ENCODE measurements at places on chromosomes 2 and 18.

DNA sequence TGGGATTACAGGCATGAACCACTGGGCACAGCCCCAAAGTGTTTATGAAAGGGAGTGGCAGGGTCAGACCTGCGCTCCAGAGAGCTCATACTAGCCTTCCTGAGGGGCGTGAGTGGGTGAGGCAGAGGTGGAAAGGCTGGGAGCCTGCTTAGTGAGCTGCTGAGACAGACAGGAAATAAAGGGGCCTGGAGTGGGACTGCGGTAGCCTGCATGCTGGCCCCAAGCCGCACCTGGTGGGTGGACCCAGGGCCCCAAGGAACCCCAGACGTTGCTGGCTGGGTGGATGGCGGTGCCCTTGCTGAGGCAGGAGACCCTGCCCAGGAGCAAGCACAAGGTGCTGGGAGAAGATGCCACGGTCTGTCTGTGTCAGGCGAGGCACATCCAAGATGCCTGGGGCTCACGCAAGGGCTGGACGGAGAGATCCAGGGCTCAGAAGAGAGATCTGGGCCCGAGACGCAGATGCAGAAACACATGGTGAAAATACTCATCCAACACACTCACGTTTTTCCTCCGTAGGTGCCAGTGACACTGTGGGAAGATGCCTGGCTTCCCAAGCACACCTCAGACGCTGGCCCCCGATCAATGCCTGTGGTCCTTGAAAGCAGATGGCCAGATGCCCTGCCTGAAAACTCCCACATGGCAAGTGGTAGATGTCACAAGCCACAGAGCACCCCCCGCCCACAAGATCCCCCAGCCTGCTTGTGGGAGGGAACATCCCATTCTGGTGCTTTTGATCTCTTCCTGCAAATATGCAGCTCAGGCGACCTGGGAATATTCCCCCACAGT, 151.1 kb downstream of the GLI2 start:
- DNase-seq, result no peak

- DNase-seq, result no peak
Observed at GRCh38 chr2:151262629-151263028, 966 bp upstream of the RBM43 start.

- no peak for DNase-seq
Observed at GRCh38 chr2:98026927-98027522, 31.3 kb upstream of the TMEM131 start.

DNA sequence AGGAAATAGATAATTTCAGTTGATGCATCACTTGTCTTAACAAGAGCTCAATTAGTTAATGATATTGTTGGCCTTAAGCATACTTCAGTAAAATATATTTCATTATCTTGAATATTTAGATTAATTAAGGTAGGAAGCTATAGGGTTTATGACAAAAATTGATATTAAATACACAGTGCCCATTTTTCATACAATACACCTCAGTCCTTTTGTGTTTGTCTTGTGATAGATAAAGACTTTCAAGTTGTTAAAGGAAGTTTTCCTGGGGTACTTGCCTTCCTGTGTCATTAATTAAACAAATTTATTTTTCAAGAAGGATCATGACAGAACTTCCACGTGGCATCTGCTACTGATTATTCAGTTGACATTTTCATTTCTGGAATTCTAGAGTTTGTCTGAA, 420.5 kb downstream of the MTX2 start:
- DNase-seq, result no peak

GRCh38 chr2:62687636-62688035, 17.9 kb upstream of the EHBP1 start:
- DNase-seq, result no peak

- DNase-seq, result no peak
Observed at GRCh38 chr2:38215522-38215921, 139.6 kb upstream of the CYP1B1 start.

- DNase-seq, result no peak
Observed at GRCh38 chr2:109260886-109261700, 132.1 kb downstream of the SH3RF3 start.

- DNase-seq, result no peak
Observed at GRCh38 chr18:321865-322467, 54.1 kb upstream of the THOC1 start.

DNA sequence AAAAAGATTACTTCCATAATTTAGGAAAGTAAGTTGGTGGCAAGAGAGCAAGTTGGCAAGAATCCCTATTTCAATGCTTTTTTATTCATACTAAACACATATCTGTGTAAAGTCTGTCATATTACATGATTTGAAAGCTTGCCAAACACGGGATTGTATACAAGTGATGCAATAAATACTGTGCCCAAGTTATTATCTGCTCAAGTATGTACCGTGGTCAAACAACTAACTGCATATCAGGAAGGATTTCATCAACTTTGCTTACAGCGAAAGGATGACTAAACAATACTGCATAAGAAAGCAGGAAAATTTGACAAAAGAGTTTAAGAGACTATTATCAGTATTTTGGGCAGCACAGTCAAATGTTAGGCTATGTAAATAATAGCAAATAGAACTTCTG, 69.6 kb upstream of the SCN1A start:
- DNase-seq, result no peak

DNA sequence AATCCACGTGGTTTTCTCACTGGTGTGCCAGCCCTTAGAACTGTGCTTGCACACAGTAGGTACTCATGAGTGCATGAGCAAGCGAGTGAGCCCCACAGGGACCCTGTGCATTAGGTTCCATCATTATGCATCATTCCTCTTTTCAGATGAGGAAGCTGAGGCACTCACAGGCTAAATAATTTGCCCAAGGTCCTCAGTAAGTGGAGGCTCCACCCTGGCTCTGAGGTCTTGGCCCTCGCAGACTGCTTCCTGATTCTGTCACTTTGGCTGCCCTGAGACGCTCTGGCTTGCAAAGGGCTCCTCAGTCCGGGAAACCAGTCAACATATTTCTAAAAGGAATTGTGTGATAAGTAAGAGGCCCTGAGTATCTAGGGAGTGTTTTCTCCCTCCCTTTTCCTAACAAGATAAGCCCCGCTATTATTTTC, 71.7 kb downstream of the IL1R2 start:
- DNase-seq, result no peak

DNA sequence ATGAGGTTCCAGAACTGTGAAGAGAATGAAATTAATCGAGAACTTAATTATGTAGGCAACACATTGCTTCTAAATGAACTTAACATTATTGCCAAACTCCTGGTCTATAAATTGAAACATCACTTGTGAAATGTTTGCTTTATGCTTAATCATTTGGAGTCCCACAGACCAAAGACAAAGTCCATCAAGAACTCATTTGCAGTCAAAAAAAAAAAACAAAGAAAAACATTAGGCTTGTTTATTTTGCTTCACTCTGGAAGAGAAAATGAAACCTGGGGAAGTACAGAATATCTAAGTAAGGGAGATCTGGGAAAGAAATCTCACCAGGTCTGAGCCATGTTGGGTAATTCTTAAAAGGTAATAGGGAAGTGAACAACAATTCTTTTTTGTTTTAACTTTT, 1363.5 kb upstream of the DDX18 start:
- no peak for DNase-seq

DNA sequence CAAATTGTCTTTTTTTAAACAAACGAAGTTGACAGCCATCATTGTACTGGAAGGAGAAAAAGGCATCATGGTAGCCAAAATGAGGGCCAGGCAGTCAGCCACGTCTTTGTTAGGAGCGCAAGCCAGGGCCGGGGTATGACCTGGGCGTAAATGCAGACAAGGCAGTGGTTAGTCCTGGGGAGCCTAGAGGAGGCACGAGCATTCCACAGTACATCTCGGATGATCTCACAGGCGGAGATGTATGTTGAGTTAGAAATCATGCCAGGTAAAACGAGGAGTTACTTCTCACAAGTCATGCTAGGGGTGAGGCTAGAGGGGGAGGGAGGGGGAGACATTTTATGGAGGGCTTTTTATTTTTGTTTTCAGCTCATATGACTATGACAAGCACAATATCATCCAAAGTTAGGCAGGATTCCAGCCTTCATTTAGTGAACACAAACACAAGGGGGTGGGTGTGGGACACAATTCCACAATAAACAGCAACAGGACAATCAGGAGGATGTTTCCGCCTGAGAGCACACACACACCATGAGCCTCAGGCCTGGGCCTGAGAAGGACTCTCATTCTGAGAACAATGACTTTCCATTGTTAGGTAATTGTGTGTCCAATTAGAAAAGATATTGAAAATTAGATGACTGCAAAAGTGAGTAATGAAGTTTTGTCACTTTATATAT, 64.4 kb upstream of the PGAP1 start:
- no peak for DNase-seq

DNA sequence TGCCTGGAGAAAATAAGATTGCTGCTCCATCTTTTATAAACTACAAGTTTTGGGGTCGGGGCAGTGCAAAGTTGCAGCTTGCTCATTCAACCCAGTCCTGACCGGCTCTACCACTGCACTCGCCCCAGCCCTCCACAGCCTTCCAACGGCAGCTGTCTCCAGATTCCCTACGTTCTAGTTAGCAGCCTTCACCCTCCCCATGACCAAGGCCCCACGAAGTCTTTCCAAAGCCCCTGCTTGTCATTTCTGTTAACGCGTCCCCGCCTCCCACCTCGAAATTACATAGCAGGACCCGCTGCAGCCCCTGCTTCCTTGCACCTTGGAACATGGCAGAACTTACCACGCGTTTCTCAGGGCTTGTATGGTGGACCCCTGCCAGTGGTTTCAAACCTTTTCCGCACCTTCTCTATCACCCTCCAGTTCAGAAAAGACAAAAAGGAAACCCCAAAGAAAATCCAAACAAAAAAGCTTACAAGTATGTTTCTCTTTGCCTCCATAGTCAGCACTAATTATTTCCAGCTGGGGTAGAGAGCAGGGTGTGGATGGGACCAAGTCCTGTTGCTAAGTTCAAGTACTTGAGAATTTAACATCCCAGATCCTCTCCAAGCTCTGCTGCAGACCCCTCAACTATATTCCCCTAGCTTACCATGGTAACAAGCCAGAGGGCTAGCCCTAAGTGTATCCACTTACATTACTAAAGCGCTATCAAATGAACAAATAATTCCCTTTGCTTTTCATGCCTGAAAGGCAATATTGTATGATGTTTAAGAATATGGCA, 161.5 kb downstream of the TGIF1 start:
- DNase-seq, result no peak

DNA sequence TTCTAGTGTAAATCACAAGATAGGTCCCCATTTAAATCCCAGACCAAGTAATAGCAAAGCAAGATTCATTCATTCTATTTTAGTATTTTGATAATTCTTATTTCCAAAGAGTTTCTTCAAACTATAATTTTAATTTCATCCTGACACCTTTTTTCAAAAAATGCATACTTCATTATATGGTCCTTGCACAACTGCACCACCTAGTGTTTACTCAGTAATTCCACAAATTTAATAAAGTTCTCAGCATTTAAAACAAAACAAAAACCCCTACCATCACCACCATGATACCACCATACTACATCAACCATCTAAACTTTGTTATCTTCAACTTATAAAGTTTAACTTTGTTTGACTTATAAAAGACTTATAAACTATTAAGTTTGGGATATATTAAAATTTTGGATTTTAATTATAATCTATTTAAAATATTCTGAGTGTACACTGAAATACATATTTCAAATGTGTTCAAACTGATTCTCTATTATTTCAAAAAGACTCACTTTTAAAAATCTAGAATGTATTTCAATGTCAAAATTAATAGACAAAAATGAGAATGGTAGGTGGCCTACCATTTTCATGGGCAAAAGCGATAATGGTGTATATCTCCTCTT, 44.2 kb downstream of the WDPCP start:
- DNase-seq, result no peak

DNA sequence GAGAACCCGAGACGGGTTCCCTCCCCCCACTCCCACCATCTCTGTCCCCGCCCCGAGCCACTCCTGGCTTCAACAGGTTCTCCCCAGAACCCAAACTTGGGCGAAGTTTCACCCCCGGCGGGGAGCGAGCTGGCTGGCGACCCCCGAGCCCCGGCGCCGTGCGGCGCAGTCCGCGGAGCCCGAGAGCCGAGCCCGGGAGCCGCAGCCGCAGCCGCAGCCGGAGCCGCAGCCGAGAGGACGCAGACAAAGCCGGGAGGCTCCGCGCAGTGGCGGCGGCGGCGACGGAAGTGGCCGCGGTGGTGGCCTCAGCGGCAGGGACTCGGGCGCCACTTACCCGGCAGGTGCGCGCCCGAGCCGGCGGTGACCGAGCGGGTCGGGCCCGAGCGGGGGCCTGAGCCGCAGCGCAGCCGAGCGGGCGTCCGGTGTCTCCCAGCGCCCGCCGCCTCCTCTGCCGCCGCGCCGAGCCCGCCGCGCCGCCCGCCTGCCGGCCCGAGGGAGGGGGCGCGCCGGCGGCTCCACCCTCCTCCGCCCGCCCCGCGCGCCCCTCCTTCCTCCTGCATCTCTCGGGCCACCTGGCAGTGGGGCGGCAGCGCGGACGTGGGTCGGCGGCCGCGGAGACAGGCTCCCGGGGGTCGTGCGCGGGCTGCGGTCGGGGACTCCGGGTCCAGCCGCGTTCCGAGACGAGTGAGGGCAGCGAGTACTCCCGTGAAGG, at the start of gene ECEL1:
Gene ECEL1 (minus strand): TSS at position 450 of the 712 bp plus-strand sequence. CDS start 1,181 bp downstream, outside the sequence.
- DNase-seq, result no peak

GRCh38 chr2:142308744-142309143, 177.9 kb upstream of the LRP1B start:
- no peak for DNase-seq

DNA sequence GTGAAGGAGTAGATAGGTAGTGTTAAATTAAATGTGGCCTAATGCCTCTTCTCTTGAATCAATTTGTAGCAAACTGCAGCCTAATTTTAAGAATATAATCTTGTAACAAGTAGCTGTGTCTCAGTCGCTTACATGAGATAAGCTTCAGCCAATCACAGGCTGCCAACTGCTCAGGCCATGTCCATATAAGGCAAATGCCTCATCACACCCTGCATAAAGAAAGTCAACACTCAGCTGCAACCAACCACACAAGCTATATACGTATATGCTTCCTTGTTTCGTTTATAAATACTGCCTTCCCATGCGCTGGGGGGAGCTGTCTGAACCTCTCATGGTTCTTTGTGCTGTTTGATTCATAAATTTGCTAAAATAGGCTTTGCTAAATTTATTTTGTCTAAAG, 476.3 kb downstream of the TRIB2 start:
- no peak for DNase-seq

DNA sequence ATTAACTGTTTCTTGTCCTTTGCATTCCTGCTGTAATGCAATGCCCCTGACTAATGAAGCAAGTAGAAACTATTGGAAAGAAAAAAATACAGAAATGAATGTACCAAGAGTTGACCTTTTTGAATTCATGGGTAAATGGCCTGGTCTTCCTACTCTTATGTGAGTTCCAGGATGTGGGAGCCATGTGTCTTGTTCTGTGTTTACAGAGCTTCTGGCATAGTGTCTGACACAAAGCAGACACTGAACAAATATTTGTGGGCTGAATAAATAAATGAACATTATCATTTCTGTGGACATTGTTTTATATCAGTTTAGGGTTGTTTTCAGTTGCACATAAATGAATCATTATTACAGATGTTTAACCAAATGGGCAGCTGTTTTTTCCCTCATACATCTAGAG, 155.5 kb downstream of the CD8B2 start:
- no peak for DNase-seq

- no peak for DNase-seq
Observed at GRCh38 chr2:137729305-137729704, 235.0 kb upstream of the HNMT start.

DNA sequence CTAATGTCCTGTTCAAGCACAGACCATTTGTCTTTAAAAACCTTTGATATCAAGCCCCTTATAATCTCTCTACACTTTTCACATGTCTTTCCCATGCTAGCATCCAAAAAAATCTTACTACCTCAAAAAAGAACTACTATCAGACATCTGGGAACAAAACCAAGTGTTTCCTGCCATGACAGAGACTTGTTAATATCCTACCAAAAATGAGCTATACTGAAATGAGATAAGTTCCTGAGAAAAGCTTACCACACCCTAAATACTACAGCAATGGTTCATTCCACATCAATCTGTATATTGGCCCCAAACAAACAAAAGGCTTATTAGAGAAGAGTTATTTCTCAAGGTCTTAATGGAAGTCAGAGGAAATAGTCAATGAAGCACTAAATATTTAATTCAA, 230.1 kb downstream of the DYM start:
- DNase-seq, result no peak

Data from effector CD4-positive, alpha-beta T cell (primary cell).